ENCODE measurements at places on chromosomes 6 and 20.

GRCh38 chr6:165439928-165440554 lies 130.6 kb upstream of the C6orf118 start:
- no peak for DNase-seq

DNA sequence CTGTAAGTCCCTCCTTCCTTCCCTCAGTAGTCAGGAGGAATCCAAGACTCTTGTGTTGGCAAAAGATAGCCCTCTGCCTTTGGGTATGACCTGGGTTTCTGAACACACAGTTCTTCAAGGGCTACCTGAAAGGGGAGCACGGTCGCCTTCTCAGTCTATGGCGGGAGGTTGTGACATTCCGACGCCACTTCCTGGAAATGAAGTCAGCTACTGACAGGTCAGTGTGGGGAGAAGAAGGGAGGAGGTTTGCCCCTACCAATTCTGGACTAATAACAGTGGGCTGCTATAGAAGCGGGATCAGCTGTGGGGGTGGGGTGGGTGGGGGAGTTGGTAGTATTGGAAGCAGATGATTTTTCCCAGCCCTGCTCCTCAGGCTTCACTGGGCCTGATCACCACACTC lies 11.5 kb downstream of the CEP250 start:
- no peak for DNase-seq

DNA sequence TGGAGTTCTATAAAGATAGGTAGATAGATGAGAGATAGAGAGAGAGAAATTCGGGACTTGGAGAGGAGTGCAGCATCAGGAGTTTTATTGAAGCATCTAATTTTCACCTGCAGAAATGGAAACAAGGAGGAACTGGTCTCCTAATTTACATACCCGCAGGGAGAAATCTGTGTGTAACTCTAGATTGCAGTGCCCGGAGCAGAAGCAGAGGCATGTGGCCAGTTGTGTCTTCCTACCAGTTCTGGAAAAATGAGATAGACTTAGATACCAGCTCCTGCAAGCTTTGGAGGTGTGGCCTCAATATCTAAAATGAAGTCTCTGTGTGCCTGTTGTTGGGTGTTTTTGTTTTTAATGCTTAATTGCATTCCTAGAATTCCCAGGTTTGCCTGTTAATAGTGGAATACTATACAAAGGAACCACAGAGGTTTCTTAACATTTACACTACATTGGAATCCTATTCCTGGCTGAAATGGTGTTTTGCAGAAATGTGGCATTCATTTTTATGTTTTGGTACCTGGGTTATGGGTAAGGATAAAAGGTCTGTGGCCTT lies 57.4 kb downstream of the DTD1 start:
- no peak for DNase-seq

DNA sequence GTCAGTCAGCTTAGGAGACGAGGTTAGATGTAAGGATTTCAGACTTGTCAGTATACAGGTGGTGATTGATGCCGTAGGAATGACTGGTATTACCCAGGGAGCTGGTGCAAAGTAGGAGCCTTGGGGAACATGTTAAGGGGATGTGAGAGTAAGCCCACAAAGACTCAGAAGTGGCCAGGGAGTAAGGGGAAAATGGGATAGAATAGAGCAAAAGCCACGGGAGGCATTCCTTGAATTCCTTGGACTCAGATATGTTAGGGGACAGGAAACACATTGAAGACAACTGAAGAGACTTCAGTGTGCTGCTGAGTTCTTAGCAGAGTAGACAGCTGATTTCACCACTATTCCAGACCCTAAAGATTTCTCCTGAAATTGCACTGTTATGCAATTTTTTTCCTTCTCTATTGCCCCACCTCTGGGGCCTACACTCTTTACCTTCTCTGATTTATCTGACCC lies 1.2 kb upstream of the ACAT2 start:
- no peak for DNase-seq

- no peak for DNase-seq
Measured at GRCh38 chr6:24888715-24889370, 46.9 kb downstream of the RIPOR2 start.

GRCh38 chr6:760982-761955 lies 68.3 kb upstream of the EXOC2 start:
- DNase-seq = no peak

DNA sequence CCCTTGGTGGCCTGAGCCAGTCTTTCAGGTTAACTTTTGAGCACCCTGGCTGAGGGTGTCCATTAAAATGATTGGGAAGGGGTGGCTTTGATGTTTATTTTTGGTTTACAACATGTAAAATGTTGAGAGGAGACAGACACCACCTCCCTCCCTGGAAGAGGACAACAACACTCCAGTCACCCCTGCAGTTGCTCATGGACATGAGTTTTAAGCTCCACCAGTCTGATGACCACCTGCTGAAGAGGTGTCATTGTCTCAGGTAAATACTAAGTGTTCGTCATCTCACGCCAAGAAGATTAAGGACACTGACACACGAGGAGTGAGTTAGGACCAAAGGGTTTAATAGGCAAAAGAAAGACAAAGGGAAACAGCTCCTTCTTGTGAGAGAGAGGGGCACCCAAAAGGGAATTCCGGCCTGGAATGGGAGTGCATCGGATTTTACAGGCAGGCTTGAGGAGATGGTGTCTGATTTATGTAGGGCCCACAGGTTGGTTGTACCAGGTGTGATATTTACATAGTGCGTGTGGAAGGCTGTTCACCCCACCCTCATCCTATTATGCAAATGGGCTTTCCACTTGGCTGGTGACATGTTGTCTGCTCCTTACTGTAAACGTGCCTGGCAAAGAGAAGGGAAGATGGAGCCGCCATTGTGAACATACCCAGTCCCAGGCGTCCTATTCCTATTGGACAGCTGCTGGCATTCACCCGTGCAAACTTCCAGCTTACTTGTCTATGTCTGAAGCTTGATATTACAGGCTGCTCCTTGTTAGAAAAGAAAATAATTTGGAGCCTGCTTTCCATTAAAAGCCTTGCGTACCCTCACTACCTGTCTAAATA lies 6.6 kb downstream of the HLA-B start:
- DNase-seq = no peak

- DNase-seq = no peak
Measured at GRCh38 chr20:33636776-33637175, 25.4 kb upstream of the C20orf144 start.

- no peak for DNase-seq
Measured at GRCh38 chr20:61092251-61092650, 159.8 kb upstream of the CDH4 start.

GRCh38 chr6:16511723-16512489 lies 249.4 kb downstream of the ATXN1 start:
- peak; percentile 37 for DNase-seq

GRCh38 chr6:118844915-118845314 lies 49.0 kb upstream of the ASF1A start:
- DNase-seq = no peak

GRCh38 chr6:28816909-28817807 lies 106.6 kb downstream of the TRIM27 start:
- DNase-seq = no peak

- DNase-seq = no peak
Measured at GRCh38 chr6:25053875-25054371, 118.2 kb upstream of the RIPOR2 start.

- no peak for DNase-seq
Measured at GRCh38 chr20:14454296-14454695, 116.9 kb upstream of the FLRT3 start.

- DNase-seq = no peak
Measured at GRCh38 chr6:166645896-166646295, 18.8 kb upstream of the RPS6KA2 start.

All from stimulated activated CD4-positive, alpha-beta T cell treated with anti-CD3 and anti-CD28 coated beads, Interleukin-4, amount 100 ng/mL, for 1 hour (primary cell).